ENCODE measurements at places on chromosomes 4 and X. TPM values are rescaled to one million over a fixed set of nuclear protein-coding genes. Genes with fewer than 3 reads are reported as not detected.

The COL4A5 gene
- 14.4 TPM for total RNA-seq

- DNase-seq: no peak
These were observed 64.2 kb upstream of the EPGN start for GRCh38 chr4:74244049-74244448.

GRCh38 chr4:71167083-71167482 lies 171.7 kb upstream of the SLC4A4 start:
- no peak for DNase-seq

DNA sequence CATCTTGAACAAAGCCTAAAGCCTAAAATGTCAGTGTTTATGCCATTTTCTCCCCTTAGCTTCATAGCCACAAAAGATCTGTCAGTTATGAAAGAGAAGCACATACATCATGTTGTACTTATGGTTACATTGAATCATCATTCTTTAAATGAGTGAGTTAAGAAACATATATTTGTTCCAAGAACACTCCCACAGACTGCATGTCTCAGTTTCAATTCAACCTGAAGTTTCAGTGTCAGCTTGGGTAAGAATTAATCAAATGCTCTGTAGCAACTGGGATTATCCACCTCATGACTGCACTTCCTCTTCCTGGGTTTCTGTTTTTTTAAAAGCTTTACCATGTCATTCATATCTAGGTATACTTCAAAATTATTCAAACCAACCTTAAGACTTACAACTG lies 3.9 kb upstream of the TMPRSS11B start:
- no peak for DNase-seq

The PDGFRA gene
- total RNA-seq: 275 TPM

DNA sequence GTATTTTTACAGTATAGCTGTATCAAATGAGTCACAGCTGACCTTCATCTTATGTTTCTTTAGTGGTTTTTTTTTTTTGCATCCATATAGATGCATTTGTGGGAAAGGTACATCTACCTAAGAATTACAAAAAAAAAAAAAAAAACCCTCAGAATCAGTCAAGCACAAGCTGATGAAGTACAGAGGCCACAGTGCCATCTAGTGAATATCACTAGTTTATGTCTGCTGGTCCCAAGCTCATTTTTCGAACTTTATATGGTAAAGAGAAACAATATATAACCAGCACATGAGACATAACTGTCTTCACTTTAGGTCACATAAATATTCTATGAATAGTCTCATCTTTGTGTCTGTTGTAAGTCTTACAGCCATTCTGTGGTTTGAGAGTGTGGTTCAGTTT lies 220.1 kb downstream of the DLG3 start:
- peak; percentile 60 for DNase-seq

DNA sequence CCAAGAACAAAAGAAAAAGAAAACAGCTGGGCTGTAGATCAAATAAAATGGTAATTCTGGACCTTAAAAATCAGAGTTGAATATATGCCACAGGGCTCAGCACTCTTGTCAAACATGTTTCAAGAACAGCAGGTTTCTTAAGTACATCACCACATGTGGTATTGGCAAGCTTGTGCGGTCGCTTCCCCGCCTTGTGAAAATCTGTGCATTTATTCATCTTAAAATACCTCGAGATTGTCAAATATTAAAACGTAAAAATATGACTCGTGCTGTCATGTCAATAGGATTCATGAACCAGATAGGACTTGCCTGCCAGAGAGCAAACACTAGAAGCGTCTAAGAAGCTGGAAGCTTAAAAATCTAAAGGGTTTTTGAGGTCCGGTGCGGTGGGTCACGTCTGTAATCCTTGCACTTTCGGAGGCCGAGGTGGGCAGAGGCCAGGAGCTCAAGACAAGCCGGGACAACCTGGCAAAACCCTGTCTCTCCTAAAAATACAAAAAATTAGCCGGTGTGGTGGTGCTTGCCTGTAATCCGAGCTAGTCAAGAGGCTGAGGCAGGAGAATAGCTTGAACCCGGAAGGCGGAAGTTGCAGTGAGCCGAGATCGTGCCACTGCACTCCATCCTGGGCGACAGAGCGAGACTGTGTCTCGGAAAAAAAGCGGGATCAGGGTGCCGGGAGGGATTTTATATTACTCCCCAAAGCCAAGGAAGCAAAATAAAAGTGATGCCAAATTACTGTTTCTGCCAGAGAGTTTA lies 40.2 kb upstream of the TMEM154 start:
- no peak for DNase-seq

The ADH6 gene
- not detected for total RNA-seq

The CENPVL1 gene
- total RNA-seq: not detected

- no peak for DNase-seq
These were observed 75.9 kb upstream of the LEF1 start for GRCh38 chr4:108244606-108245005.

The GAGE13 gene
- not detected for total RNA-seq

- DNase-seq: no peak
These were observed 10.8 kb downstream of the UGDH start for GRCh38 chr4:39516407-39516966.

The RBM46 gene
- total RNA-seq: not detected

- peak; percentile 51 for DNase-seq
These were observed 22.8 kb upstream of the ADAMTS3 start for GRCh38 chr4:72591547-72592454.

The XG gene
- total RNA-seq: 16.3 TPM

The ARR3 gene
- not detected for total RNA-seq

- no peak for DNase-seq
These were observed 433.3 kb downstream of the ADAM29 start for GRCh38 chr4:175351473-175351872.

The LINC00632 gene
- 20.6 TPM for total RNA-seq

GRCh38 chrX:71253253-71254091 lies 468 bp downstream of the ZMYM3 start:
- peak; percentile 54 for DNase-seq

- peak; percentile 51 for DNase-seq
These were observed 20.8 kb upstream of the FREM3 start for GRCh38 chr4:143721317-143721716.

DNA sequence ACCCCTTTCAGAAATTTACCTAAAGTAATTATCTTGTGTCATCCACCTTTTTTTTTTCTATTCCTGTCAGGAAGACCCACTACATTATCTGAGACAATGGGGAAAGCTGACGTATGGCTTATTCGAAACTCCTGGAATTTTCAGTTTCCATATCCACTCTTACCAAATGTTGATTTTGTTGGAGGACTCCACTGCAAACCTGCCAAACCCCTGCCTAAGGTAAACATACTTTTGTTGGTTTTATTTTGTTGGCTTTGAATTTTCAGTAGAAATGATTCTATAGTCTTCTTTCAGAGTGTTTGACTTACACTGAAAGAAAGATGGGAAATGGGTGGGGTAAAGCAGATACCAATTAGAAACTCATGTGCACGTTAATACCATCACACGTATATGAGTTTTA lies 2.2 kb downstream of the UGT2B7 start:
- no peak for DNase-seq

DNA sequence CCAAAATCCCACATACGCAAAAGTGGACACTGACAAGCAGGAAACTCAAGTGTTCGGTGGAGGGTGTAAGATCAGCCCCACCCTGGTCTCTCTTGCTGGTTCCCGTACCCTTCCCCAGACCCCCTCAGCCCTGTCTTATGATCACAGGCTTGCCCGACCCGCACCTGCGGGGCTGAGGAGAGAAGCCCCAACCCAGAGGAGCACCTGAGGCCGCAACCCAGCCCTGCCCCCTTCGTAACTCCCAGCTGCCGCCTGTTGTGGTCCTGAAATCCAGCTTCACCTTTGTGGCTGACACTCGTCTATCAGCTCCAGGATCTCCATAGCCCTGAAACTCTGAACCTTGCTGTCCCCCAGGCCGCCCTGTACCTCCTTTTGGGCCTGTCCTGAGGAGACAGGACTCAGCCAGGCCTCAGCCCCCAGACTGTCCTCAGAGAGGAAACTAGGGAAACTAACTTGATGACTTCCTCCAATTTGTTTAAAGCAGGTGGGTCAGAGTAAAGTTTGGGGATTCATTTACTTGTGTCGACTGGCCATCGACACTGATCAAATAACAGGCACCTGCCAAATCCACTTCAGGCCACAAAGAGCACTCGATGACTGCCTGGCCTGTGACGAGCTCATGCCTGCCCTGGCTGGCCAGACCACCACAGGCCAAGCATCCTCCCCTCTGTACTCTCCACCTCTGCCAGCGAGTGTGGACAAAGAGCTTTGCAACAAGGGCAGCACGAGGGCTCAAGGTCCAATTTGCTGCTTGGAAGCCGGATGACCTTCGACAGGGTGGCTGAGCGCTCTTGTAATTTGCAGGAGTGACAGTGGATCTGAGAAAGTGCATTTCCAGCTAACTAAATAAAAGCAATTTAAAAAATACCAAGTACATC lies 19.3 kb downstream of the DCTD start:
- DNase-seq: no peak

- DNase-seq: no peak
These were observed 433.6 kb upstream of the PPP1R2C start for GRCh38 chrX:43211570-43211969.

DNA sequence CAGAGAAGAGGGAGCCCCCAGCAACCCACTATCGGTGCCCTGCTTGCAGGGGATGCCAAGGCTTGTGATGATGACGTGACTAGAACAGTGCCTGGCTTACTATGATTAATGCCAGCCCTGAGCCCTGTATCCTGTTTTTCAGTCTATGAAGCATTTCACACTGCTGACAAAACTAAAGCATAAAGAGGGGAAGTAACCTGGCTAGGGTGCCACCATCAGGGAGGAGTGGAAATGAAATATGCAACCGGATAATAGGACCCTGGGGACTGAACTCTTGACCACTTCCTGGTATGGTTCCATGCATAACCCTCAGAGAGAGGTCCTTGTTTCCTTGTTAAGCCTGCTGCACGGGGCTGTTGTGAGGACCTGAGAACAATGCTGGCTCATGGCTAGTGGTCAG lies 50.3 kb downstream of the MED28 start:
- no peak for DNase-seq

GRCh38 chr4:139719381-139720101 lies 53.9 kb downstream of the MGST2 start:
- DNase-seq: no peak

The IRF2 gene
- total RNA-seq: 15.4 TPM

The GAB3 gene
- total RNA-seq: 0.25 TPM

GRCh38 chr4:155032521-155033229 lies 175.8 kb upstream of the NPY2R start:
- DNase-seq: no peak

DNA sequence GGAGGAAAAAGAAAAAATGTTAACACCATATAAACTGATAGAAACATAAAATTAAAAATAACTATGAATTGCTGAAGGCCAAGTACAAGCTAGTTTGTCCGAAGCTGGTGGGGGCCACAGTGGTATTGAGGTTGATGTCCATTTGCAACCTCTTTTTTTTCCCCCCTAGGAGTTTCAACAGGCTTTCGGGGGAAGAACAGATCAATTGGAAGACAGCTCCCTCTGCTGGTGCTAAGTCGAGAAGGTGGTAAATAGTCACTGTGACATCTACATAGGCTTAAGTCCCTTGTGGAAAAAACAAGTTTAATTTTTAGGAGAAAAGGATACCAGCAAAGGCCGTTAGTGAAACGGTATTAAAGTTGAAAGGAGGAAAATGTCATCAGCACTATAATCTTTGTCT lies 115.7 kb upstream of the ZXDA start:
- peak; percentile 47 for DNase-seq

The MAGED2 gene
- total RNA-seq: 253 TPM

DNA sequence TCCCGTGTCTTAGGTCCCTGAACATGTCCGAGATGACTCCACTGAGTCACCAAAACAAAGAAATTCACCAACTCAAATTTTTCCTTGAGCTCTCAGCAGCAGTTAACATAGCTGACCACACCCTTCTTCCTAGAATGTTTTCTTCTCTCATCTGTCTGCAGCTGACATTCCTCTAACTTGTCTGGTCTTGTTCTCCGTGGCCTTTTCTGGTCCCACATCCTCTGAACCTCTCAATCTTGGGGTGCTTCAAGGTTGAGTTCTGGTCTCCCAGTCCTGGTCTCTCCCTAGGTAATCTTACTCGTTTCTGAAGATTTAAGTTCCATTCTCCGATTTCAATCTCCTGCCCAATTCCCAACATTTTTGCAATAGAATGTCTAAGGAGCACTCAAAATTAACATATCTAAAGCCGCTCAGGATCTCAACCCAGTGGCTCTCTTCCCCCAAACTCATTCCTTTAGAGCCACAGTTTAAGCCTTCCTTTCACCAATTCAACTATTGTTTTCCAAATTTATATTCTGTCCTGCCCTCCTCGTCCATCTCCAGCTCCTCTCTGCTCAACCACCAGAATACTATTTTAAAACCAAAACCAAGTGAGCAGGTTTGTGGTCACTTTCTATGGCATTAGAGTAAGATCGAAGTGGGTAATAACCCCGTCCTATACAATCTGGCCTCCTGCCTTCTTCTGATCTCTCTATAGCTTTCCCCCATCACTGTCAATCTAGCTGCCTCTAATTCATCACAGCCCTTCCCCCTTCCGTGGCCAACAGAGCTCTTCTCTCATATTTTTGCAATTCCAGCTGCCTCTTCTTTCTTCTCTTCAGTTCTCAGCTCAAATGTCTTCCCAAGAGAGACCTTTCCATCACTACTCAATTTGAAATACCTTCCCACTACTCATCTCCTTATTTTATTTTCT lies 1.2 kb downstream of the TRIML2 start:
- peak; percentile 1 for DNase-seq

DNA sequence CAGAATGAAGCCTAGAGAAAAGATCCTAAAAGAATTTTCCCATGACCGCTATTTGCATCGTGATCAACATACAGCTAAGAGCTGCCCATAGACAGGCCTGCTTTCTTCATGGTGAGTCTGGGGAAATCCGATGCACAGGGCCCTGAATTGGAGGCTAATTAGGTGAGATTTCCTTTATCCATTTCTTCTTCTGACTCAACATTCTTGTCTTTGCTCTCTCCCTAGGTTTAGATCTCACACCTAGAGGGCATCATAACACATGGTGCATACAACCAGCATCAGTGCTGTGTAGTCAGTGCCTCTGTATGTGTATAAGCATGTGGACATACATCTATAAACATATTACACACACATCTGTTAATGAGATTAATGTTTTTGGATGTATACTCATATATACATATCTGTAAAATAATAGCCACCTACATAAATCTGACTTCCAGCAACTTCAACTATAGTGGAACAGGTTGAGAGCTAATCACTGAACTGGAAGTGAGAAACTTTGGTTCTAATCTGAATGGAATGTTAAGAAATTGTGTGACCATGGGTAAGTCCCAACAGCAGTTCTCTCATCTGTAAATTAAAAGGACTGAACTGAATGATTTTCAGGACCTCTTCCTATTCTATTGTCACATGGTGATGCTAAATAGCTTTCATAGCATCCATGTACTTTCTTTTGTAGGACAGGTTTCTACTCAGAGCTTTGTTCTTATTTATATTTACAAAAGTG lies 17.5 kb downstream of the GATB start:
- peak; percentile 14 for DNase-seq

The CFAP47 gene
- not detected for total RNA-seq

All from GM23248 (cell line).